ENCODE measurements at places on chromosomes 3 and 15.
A peak's percentile ranks its signal among the peaks of the same experiment; 100 is the strongest.

GRCh38 chr3:23650371-23651140, 155.2 kb upstream of the UBE2E1 start:
- DNase-seq = no peak

DNA sequence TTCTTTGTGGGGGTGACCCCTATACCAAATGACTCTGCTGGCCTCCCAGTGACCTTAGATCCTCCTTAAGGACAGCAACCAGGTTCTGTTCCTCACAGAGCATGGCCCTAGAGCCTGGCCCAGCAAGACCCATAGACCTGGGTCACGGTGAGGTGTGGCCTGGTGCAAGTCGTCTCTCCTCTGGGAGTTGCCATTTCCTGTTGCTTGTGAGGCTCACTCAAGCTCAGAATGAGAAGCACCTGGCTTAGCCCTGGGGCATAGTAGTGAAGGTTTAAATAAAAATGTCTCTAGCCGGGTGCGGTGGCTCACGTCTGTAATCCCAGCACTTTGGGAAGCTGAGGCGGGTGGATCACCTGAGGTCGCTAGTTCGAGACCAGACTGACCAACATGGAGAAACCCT, 131.3 kb downstream of the SMAD6 start:
- no peak for DNase-seq

- DNase-seq = peak; percentile 74
Observed at GRCh38 chr3:71582612-71583565, 639 bp downstream of the FOXP1 start.

GRCh38 chr3:178140531-178141304, 395.5 kb upstream of the KCNMB2 start:
- no peak for DNase-seq

- no peak for DNase-seq
Observed at GRCh38 chr15:31091481-31091880, 10.0 kb downstream of the TRPM1 start.

DNA sequence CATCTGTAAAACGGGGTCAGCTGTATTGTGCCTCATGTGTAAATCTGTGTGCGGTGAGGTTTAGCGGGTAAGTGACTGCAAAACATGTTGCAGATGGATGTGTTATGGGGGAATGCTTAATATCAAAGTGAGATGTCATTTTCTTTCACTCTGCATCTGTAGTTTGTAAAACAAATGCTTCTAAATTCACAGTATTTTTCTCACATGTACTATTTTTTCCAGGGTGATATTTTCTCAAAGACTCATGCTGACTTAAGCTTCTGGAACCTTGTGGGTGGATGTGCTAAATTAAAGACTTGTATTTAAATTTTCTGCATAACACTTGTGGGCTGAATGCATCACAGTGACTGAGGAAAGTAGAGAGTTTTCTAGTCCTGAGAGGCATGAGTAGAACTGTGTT, 115.2 kb upstream of the TP63 start:
- DNase-seq = no peak

GRCh38 chr3:68148447-68148846, 494.0 kb upstream of the SUCLG2 start:
- DNase-seq = no peak

GRCh38 chr3:4036046-4036445, 236.8 kb downstream of the LRRN1 start:
- DNase-seq = no peak

DNA sequence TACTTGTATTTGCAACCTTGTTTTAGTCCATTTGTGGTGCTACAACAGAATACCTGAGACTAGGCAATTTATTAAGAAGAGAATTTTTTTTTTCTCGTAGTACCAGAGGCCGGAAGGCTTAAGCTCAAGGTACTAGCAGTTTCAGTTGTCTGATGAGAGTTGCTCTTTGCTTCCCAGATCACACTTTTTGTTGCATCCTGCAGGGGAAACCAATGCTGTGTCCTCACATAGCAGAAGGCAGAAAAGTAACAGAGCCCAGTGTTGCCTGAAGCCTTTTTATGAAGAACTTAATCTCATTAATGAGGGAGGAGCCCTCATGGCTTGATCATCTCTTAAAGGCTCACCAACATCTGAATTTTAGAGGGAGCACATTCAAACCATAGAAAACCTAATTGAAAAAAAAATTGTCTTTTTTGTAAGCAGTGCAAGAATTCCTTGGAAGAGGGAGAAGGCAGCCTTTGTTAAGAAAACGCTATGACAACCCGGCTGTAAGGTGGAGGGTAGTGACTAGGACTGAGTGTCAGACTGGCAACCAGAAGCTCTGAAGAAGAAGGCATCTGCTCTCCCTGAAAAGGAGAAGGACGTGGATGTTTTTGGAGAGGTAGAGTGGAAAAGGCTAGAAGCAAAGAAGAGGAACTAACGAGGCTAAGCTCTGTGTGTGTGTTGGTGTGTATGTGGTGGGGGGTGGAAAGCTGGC, 1245.3 kb downstream of the ROBO2 start:
- no peak for DNase-seq

DNA sequence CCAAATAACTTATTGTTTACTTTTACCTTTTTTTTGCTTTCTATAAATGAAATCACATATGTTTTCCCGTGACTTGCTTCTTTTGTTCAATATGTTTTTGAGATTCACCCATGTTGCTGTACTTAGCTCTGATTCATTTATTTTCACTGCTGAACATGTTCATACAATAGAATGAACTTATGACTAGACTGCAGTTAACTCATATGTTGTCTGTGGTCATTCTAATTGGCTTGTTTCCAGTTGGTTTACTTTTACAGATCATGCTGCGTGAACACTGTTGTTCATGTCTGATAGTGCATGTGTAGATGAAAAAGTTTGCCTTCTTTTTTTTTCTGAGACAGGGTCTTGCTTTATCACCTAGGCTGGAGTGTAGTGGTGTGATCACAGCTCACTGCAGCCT, 31.6 kb upstream of the SV2B start:
- DNase-seq = no peak

- no peak for DNase-seq
Observed at GRCh38 chr3:186354100-186354499, 7.9 kb downstream of the DGKG start.

DNA sequence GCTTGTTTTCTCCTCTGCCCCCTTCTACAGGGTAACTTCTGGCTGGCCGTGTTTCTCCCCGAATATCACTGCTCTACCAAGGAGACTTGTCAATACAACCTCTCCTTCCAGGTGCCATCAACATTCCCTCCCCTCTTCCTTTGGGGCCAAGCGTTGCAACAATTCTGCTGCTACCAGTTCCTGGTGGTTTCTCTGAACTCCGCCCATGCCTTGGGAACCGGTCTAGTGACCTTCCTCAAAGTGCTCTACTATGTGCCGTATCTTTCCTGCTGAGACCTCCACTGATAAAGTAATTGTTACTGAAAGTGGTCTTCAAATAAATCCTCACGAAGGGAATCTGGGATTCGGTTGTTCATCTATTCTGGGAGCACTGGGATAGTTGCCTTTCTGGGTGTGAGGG, 26.2 kb downstream of the PCSK6 start:
- no peak for DNase-seq

- DNase-seq = no peak
Observed at GRCh38 chr3:144109944-144110343, 138.3 kb downstream of the DIPK2A start.

DNA sequence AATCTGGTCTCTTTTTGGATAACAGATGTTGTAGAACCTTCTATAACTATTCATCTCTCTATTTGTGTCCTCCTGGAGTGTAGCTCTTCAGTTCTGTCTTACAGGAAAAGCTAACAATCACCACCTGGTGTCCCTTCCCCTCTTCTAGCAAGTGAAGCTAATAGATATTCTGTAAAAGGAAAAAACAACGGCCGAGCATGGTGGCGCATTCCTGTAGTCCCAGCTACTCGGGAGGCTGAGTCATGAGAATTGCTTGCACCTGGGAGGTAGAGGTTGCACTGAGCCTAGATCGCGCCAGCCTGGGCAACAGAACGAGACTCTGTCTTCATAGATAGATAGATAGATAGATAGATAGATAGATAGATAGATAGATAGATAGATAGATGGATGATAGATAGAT, 779.4 kb downstream of the TUSC7 start:
- DNase-seq = no peak

GRCh38 chr3:131630097-131630496, 127.3 kb upstream of the MRPL3 start:
- DNase-seq = no peak

- no peak for DNase-seq
Observed at GRCh38 chr3:46447228-46447985, 17.3 kb downstream of the LTF start.

- no peak for DNase-seq
Observed at GRCh38 chr3:124599779-124600693, 130.2 kb upstream of the UMPS start.

- no peak for DNase-seq
Observed at GRCh38 chr3:114863848-114864247, 283.2 kb downstream of the ZBTB20 start.

GRCh38 chr15:99181545-99181971, 67.8 kb downstream of the TTC23 start:
- DNase-seq = no peak

GRCh38 chr15:85174521-85174920, 192.9 kb downstream of the PDE8A start:
- no peak for DNase-seq

DNA sequence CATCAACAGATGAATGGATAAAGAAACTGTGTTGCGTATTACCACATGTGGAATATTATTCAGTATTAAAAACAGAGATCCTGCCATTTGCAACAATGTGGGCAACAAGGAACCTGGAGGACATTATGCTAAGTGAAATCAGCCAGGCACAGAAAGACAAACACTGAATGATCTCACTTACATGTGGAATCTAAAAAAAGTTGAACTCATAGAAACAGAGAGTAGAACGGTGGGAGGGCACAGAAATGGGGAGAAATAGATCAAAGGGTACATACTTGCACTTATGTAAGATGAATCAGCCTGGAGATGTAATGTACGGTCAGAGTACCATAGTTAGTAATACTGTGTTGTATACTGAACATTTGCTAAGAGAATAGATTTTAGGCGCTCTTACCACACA, 29.8 kb upstream of the MUC13 start:
- no peak for DNase-seq

Data from progenitor cell of endocrine pancreas (in vitro differentiated cells).